ENCODE measurements at places on chromosomes 6 and 20. TPM values are rescaled to one million over a fixed set of nuclear protein-coding genes. Genes with fewer than 3 reads are reported as not detected.

DNA sequence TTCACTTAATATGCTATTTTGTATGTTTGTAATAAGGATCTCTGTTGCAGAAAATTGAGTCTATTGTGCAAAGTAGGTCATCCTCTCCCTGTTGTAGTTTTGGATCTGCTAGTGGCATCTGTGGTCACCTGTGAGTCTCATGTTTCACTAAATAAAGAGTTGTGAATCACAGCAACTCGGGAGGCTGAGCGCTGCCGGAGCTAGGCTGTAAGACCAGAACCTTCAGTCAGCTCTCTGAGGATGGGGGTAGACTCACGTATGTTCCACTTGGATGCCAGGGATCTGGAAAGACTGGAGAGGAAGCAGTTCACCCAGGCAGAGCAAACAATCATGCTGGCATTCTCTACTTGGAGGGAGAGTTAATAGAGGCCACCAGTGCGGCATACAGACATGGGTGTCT is 187.3 kb upstream of the FOXA2 start:
- DNase-seq: peak; percentile 74

The MOG gene
- not detected for total RNA-seq

The ADAM33 gene
- not detected for total RNA-seq

The APOBEC2 gene
- total RNA-seq: not detected

GRCh38 chr20:58839474-58839874 is 11.2 kb downstream of the GNAS-AS1 start:
- peak; percentile 23 for DNase-seq

DNA sequence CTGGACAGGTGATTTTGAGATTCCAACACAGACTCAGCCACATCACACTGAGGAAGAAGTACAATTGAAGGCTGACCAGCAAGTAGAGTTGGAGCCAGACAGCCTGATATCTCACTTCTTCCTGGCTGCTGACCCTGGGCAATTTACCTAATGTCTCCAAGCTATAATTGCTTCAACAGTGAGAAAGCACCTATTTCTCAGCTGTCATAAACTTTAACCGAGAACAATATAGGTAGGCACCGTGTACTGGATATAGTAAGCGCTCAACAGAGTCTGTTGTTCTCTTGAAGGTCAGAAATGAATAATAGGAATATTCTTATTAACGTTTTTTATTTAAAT is 28.3 kb downstream of the STX7 start:
- DNase-seq: no peak

The PPP1R3G gene
- 1.1 TPM for total RNA-seq

The SPATA25 gene
- total RNA-seq: 6.3 TPM
